ENCODE measurements at places on chromosomes 2 and 18.

DNA sequence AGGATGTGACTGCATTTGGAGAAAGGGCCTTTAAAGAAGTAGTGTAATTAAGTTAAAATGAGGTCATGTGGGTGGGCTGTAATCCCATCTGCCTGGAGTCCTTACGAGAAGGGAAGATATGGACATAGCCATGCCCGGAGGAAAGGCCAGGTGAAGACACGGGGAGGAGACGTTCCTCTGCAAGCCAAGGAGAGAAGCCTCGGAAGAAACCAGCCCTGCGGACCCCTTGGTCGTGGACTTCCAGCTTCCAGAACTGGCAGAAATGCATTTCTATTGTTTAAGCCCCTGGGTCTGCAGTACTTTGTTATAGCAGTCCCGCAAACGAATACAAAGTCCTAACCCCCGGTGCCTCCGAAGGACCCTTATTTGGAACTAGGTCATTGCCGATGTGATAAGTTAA, 87.6 kb upstream of the TAF1B start:
- no peak for DNase-seq

GRCh38 chr2:113076954-113077669, 9.3 kb downstream of the IL1F10 start:
- no peak for DNase-seq

- DNase-seq: no peak
These were observed 5.7 kb upstream of the MARCO start for GRCh38 chr2:118936306-118936705.

- peak; percentile 45 for DNase-seq
These were observed 1.0 kb upstream of the NFATC1 start for GRCh38 chr18:79394534-79395307.

GRCh38 chr18:79526468-79527460, 131.0 kb downstream of the NFATC1 start:
- DNase-seq: no peak

DNA sequence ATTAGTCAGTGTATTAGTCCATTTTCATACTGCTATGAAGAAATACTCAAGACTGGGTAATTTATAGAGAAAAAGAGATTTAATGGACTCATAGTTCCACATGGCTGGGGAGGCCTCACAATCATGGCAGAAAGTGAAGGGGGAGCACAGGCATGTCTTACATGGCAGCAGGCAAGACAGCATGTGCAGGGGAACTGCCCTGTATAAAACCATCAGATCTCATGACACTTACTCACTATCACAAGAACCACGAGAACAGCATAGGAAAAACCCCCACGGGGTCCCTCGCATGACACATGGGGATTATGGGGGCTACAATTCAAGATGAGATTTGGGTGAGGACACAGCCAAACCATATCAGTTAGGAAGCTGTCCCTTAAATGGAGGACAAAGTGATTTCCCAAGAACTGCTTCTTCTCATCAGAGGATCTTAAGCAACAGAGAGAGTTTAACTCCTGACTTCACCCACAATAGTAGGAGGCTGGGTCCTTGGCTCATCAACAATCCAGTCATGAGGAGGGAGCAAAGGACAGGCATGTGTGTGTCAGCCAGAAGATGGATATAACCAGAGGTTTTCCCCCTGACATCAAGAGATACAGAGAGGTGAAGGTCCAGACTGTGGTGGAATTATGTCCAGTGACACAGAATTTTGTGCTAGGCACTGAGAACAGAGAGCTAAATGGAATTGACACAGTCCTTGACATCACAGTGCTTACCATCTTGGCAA, 203.8 kb upstream of the SH3BP4 start:
- no peak for DNase-seq

- no peak for DNase-seq
These were observed 79.8 kb downstream of the ASB1 start for GRCh38 chr2:238506371-238507068.

Measured in effector memory CD8-positive, alpha-beta T cell (primary cell).